Testis (tissue), 5 donors: ENCODE measurements at places on chromosomes 6 and 20. TPM values are rescaled to one million over a fixed set of nuclear protein-coding genes. Genes with fewer than 3 reads are reported as not detected.

The PCNA gene
- 65.0 TPM for total RNA-seq

- DNase-seq, result no peak
Observed at GRCh38 chr20:33515569-33516216, 25.8 kb downstream of the CBFA2T2 start.

DNA sequence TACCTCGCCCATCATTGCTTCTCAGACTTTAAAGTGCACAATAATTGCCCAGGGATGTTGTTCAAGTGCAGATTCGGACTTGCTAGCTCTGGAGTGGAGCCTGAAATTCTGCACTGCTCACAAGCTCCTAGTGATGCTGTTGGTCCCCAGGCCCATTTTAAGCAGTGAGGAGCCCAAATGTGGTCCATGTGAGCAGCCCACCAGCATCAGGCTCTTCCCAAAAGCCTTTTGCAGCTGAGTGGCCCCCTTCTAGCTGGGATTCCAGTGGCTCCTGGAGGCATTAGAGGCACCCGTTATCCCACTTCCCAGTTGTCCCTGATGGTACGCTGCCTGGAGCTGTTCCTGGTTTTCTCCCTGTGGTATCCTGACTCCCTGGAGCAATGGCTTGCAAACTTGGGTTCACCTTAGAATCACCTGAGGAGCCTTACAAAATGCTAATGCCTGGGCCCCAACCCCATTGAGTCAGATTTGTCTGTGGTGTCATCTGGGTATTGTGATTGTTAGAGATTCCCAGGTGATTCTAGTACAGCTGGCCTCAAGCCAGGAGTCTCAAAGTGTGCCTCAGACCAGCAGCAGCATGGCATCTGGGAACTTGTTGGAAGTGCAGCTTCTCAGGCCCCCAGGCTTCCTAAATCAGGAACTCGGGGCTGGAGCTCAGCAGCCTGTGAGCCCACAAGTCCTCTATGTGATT, 186.9 kb upstream of the SLC24A3 start:
- no peak for DNase-seq

The SCRT2 gene
- total RNA-seq, result 0.19 TPM

The ANKRD66 gene
- not detected for total RNA-seq

- no peak for DNase-seq
Observed at GRCh38 chr20:41068806-41069205, 40.2 kb downstream of the TOP1 start.

DNA sequence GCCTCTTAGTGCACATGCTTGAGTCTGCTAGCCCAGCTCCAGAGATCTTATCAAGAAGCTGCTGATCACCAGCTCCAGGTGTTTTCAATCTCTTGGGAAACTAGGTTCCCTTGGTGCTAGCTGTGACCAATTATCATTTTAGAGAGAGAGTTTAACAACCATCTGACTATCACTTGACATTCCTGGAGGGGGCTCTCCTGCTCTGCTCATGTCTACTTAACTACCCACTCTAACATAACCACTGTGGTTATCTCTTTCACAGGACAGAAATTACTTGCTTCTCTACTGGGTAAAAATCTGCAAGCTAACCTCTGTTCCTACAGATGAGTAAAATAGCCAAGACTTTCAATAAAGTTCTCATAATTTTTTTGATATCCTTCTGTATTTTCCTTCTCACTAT, 823.4 kb upstream of the GJE1 start:
- no peak for DNase-seq

GRCh38 chr6:167045828-167046580, 46.8 kb downstream of the CEP43 start:
- no peak for DNase-seq
